ENCODE measurements at places on chromosomes 4 and X. TPM values are rescaled to one million over a fixed set of nuclear protein-coding genes. Genes with fewer than 3 reads are reported as not detected.

Gene FAT1
- 676 TPM for total RNA-seq

- no peaks in the 10 kb centered on the region for H3K27me3 ChIP-seq
- no peaks in the 10 kb centered on the region for H3K4me1 ChIP-seq
- no peak overlapping the region for H3K27ac ChIP-seq
- no peak overlapping the region for H3K4me3 ChIP-seq
Observed at GRCh38 chrX:46849933-46850332, 13.1 kb downstream of the RP2 start.

DNA sequence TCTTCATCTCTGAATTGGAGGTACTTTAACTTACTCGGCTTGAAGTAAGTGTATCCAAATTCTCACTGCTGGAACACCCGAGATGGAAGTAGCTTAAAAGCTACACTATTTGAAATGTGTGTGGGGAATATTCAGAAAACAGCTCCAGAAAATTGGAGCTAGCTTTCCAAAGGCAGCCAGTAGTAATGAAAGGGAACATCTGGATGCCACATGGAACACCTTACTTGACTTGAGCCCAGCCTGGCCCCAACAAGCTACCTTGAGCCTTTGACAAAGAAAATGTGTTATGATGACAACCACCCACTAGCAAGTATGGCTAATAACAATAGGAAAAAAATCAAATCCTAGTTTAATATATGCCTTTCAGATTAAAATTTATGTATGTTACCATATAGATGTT is 161.5 kb downstream of the PRDM5 start:
- H3K27me3 ChIP-seq: no peaks in the 10 kb centered on the region
- H3K27ac ChIP-seq: no peak overlapping the region
- H3K4me3 ChIP-seq: no peak overlapping the region
- no peak for DNase-seq
- H3K4me1 ChIP-seq: no peaks in the 10 kb centered on the region

Gene TRPC3
- 0.25 TPM for total RNA-seq

Gene CCDC120
- total RNA-seq: 13.5 TPM

All from HCT116 (cell line).